Natural killer cell treated with Interleukin-12 subunit alpha and Interleukin-12 subunit beta and Interleukin-15 and Interleukin-18, amount 100 ng/mL, for 72 hours (primary cell): ENCODE measurements at places on chromosomes 2 and 18.

- H3K36me3 ChIP-seq, result no peaks in the 10 kb centered on the region
- DNase-seq, result no peak
- no peaks in the 10 kb centered on the region for H3K27me3 ChIP-seq
- H3K27ac ChIP-seq, result no peak overlapping the region
- H3K4me1 ChIP-seq, result no peaks in the 10 kb centered on the region
- H3K4me3 ChIP-seq, result no peak overlapping the region
These were observed 202.4 kb downstream of the ARL6IP6 start for GRCh38 chr2:152920846-152921245.

DNA sequence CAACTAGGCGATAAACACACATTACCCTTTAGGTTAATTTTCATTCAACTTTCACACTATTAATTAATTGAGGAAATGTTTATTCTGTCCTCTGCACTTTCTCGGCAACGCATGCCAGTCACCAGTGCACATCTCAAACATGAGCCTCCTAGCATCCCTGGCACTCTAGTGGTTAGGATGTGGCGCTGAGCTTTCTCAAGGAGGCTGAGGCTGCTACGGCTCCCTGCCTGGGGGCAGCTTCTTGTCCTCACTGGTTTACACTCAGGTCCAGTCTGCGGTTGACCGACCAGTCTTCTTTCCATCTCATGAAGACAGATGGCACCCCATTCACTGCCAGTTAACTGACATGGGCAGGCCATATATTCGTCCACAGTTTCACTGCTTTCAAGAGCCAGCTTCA is 463.4 kb downstream of the EIPR1 start:
- H3K4me1 ChIP-seq, result no peaks in the 10 kb centered on the region
- no peak overlapping the region for H3K4me3 ChIP-seq
- no peak overlapping the region for H3K27ac ChIP-seq
- DNase-seq, result no peak
- H3K27me3 ChIP-seq, result peaks cover 6% of the 10 kb centered on the region
- no peaks in the 10 kb centered on the region for H3K36me3 ChIP-seq

DNA sequence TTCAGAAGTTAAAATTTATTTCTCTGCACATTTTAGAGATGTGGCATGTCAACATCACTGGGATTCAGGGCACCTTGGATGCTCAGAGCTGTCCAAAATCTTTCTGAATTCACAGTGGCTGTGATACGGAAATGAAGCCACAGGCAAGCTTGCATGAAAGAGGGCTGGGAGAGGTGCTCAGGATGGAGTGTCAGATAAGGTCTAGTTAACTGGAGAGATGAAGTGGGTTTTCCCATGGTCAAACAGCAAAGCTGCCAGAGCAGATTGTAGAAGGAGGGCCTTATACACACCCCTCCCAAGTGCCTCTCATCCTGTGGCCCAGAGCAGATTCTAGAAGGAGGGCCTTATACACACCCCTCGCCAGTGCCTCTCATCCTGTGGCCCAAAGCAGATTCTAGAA is 286.8 kb upstream of the PXDN start:
- H3K4me3 ChIP-seq, result no peak overlapping the region
- no peak for DNase-seq
- no peaks in the 10 kb centered on the region for H3K36me3 ChIP-seq
- H3K4me1 ChIP-seq, result no peaks in the 10 kb centered on the region

- H3K27me3 ChIP-seq, result peaks cover 4% of the 10 kb centered on the region
- DNase-seq, result no peak
- no peaks in the 10 kb centered on the region for H3K36me3 ChIP-seq
- no peak overlapping the region for H3K27ac ChIP-seq
These were observed 229.2 kb downstream of the LDLRAD4 start for GRCh38 chr18:13447621-13448334.

GRCh38 chr2:39300044-39300978 is 56.5 kb upstream of the CDKL4 start:
- H3K36me3 ChIP-seq, result no peaks in the 10 kb centered on the region
- no peaks in the 10 kb centered on the region for H3K4me1 ChIP-seq
- no peak overlapping the region for H3K4me3 ChIP-seq
- no peak for DNase-seq
- H3K27ac ChIP-seq, result no peak overlapping the region

- DNase-seq, result no peak
- no peaks in the 10 kb centered on the region for H3K4me1 ChIP-seq
- no peak overlapping the region for H3K4me3 ChIP-seq
- no peaks in the 10 kb centered on the region for H3K27me3 ChIP-seq
- H3K36me3 ChIP-seq, result peaks cover 9% of the 10 kb centered on the region
These were observed 1563.1 kb downstream of the LRP1B start for GRCh38 chr2:140567734-140568133.

- peaks cover 32% of the 10 kb centered on the region for H3K27me3 ChIP-seq
- H3K4me3 ChIP-seq, result no peak overlapping the region
- peaks cover 10% of the 10 kb centered on the region for H3K36me3 ChIP-seq
- H3K4me1 ChIP-seq, result no peaks in the 10 kb centered on the region
- DNase-seq, result no peak
These were observed 18.1 kb downstream of the AQP12B start for GRCh38 chr2:240664622-240665021.

DNA sequence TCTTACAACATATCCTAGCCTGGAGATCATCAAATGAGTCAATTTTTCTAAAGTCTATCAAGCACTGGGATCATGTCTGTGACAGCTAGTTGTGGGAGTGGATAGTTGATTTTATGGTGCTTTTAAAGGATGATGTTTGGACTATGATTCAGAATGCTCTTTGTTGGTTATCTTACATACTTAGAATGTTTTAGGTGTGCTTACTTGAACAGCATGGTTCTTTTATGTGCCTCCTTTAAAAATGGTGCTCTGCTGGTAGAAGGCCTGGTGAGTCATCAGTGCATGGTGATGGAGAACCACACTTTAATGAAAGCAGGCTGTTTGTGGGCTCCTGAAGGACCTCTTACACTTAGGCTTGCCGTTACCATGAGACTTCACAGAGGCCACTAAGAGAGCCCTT is 682.7 kb upstream of the FANCL start:
- H3K27me3 ChIP-seq, result no peaks in the 10 kb centered on the region
- no peak for DNase-seq
- H3K27ac ChIP-seq, result no peak overlapping the region
- H3K4me1 ChIP-seq, result no peaks in the 10 kb centered on the region

DNA sequence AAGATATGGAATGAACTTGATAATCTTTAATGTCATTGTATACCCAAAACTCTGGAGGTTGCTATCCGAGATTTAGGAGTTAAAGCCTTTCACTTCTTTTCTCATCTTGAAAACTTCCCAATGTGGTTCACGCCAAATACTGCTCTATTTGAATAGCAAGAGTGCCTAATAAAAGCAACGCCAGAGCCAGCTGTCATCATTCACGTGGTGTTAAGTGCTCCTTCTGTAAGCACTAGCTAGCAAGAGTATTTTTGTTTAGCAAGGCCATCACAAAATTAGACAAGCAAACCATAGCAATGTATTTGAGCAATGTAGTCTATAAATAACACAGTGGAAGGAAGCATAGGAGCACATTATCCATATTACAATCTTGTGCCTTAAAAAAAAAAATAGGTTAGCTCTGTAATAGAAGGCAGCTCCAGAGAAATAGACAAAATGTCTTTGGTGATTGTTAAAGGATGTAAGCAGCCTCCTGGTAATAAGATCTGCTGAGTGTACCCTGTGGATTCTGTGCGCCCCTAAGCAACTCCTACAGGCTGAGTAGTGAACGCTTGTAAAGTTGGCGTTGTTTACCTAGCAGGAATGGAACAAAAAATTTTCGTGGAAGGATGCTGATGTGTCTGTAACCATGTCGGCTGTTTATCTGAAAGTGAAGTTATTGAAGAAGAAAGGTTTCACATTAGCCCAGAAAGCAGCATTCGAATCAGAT is 518.0 kb downstream of the CNTNAP5 start:
- no peaks in the 10 kb centered on the region for H3K36me3 ChIP-seq
- no peaks in the 10 kb centered on the region for H3K4me1 ChIP-seq
- no peak overlapping the region for H3K27ac ChIP-seq
- no peak for DNase-seq
- H3K4me3 ChIP-seq, result no peak overlapping the region

- no peaks in the 10 kb centered on the region for H3K4me1 ChIP-seq
- H3K27me3 ChIP-seq, result no peaks in the 10 kb centered on the region
- DNase-seq, result no peak
These were observed 58.8 kb downstream of the C2orf74 start for GRCh38 chr2:61220768-61221167.

DNA sequence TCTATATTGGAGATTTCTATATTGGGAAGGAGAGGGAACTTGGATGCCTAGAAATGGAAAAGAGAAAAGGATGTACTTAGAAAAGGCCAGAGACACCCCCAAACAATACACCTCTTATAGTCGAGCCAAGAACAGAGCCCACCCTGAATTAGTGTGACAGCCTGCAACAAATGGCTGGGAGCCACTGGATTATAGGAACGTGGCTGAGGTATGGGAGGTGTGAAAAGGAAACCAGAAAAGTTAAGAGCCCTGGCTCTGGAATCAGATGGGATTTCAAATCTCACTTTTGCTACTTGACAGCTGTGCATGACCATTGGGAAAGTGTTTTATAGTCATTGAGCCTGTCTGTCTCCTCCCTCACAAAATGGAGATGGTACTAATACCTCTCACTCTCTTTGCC is 394.0 kb downstream of the ZNF521 start:
- no peak overlapping the region for H3K27ac ChIP-seq
- no peak for DNase-seq
- no peaks in the 10 kb centered on the region for H3K27me3 ChIP-seq
- H3K36me3 ChIP-seq, result no peaks in the 10 kb centered on the region
- H3K4me3 ChIP-seq, result no peak overlapping the region
